H1 (cell line): ENCODE measurements at places on chromosomes 7 and 10. TPM values are rescaled to one million over a fixed set of nuclear protein-coding genes. Genes with fewer than 3 reads are reported as not detected.

DNA sequence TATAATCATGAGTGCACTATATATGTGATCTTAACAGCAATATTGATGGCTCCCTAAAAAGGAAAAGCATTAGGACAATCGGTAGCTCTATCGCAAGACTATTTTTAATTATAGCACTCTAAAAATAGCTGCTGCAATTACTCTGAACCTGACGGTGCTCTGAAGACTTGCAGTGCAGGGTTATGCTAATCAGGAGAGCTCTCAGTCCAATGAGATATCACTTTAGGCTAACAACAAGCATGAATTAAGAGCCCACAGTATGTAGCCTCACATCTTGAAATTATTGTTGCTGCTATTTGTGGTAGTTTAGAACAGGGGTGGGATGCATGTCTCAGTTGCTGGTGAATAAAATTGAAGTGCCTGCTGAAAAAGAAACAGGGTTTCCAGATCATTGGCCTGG, 515.8 kb upstream of the AKR1E2 start:
- DNase-seq = no peak

The GUSB gene
- polyA plus RNA-seq = 71.3 and 107 TPM in 2 replicates

The PON3 gene
- polyA plus RNA-seq = not detected in 2 replicates

DNA sequence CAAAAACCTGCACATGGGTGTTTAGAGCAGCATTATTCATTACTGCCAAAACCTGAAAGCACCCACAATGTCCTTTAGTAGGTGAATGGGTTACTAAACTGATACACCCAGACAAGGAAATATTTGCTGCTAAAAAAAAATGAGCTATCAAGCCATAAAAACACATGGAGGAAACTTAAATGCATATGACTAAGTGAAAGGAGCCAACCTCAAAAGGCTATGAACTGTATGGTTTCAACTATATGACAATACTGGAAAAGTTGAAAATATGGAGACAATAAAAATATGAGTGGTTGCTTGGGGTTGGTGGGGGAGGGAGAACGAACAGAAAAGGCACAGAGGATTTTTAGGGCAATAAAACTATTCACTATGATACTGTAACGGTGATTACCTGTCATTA, 291.0 kb downstream of the TNS3 start:
- no peak for DNase-seq

GRCh38 chr7:141317033-141317585, 234.1 kb upstream of the AGK start:
- DNase-seq = no peak

GRCh38 chr10:102669206-102670064, 25.2 kb downstream of the TRIM8 start:
- DNase-seq = no peak

- DNase-seq = no peak
Observed at GRCh38 chr10:89563861-89564478, 28.6 kb upstream of the SLC16A12 start.

DNA sequence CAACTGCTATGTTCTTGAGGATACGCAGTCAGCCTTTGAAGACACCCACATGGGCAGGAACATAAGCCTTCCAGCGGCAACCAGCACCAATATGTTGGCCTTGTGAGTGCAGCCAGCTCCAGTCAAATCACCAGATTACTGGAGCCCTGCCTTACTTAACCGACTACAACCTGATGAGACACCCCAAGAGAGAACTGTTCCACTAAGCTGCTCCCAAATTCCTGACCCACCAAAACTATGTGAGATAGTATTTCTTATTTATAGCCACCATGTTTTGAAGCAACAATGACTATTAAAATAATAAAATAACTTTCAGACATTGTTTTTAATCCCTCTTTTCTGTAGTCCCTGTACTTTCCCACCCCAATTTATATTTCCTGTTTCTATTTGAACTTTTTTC, 179.6 kb downstream of the ADK start:
- DNase-seq = no peak

The SLC39A12 gene
- polyA plus RNA-seq = not detected in 2 replicates

DNA sequence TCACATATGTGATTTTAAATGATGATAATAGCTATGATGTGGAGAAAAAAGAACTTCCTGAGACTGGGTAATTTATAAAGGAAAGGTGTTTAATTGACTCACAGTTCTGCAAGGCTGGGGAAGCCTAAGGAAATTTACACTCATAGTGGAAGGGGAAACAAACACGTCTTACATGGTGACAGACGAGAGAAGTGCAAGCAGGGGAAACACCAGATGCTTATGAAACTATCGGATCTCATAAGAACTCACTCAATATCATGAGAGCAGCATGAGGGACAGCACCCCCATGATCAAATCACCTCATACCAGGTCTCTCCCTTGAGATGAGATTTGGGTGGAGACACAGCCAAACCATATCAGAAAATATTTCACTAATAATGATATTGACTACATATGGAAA, 4.1 kb upstream of the LIPN start:
- DNase-seq = no peak

GRCh38 chr10:71355886-71356285, 36.8 kb downstream of the SLC29A3 start:
- no peak for DNase-seq

The CLRN3 gene
- polyA plus RNA-seq = not detected in 2 replicates

The NPFFR1 gene
- 0.02 and 0.03 TPM in 2 replicates for polyA plus RNA-seq

DNA sequence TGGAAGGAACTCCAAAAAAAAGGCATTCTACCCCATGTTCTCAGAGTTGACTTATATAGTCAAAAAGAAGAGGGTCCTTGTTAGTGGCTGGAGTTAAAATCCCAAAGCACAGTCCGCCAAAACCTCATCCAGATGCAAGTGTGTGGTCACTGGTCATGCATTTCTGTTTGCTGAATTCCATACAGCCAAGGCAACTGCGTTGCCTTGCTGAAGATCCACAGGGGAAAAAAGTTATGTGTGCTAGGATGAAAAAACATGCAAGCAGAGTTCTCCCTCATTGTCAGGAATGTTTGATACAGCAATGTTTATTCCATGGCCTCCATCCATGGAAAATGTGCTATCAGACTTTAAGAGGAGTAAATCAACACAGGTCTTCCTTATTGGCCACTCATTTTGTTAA, 213.1 kb downstream of the CREB5 start:
- DNase-seq = no peak

The CTAGE6 gene
- 0.06 TPM in 1 of 2 replicates, not detected in the other for polyA plus RNA-seq

- DNase-seq = no peak
Observed at GRCh38 chr7:7773334-7774309, 55.2 kb upstream of the RPA3 start.

GRCh38 chr10:44233561-44234482, 151.1 kb downstream of the CXCL12 start:
- DNase-seq = peak; percentile 87

The CDHR1 gene
- polyA plus RNA-seq = 3.9 and 5.6 TPM in 2 replicates

GRCh38 chr10:88523739-88524400, 59.2 kb downstream of the RNLS start:
- no peak for DNase-seq

DNA sequence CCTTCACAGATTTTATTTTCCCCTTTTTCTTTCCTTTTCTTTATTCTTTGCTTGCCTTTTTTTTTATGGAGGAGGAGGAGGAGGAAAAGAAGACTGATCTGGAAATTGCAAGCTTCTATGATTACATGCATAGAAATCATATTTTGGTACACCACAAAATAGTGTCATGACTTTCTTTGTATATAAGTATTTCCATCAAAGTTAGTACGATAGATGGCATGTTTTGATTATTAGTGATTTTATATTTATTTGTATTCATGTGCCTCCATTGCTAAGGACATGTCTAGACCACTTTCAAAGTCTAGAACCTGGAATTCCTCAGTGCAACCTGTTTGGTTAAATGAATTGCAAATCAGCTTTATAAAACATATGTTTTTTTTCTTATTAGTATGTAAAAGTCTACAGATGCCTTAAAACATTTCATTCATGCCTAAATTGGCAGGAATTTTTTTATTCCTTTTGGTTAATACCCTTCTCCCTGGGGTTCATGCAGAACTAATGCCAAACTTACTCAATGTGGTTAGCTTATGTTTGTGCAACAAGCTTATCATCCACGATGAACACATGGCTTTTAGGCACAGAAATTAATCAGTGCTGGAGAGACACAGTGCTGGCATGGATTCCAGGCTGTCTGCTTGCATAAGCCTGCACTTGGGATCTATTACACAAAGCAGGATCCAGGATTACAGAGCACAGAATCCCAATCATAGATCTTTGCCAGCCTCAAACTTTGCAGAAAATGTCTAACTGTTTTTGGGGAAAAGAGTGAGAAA, 213.1 kb downstream of the CHRM2 start:
- no peak for DNase-seq

- no peak for DNase-seq
Observed at GRCh38 chr7:24907311-24907886, 72.6 kb downstream of the OSBPL3 start.

The GPER1 gene
- 0.47 and 0.78 TPM in 2 replicates for polyA plus RNA-seq

DNA sequence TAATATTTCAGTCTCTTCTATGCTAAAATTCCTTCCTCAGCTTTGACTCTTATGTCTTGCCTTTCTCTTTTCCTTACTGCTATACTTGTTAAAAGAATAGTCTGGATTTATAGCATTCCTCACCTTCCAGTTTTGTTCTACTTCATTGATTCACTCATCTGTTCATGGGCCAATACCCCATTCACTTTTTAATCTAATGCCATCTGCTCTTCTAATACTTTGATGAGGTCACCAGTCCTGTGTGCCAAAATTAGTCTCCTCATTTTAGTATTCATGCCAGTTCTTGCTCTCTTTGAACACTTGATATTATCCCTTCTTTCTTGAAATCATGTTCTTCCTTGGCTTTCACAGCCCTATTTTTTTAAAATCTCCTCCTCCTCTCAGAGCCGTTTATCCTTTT, 19.3 kb downstream of the STK17A start:
- no peak for DNase-seq

The GDF2 gene
- not detected in 2 replicates for polyA plus RNA-seq

DNA sequence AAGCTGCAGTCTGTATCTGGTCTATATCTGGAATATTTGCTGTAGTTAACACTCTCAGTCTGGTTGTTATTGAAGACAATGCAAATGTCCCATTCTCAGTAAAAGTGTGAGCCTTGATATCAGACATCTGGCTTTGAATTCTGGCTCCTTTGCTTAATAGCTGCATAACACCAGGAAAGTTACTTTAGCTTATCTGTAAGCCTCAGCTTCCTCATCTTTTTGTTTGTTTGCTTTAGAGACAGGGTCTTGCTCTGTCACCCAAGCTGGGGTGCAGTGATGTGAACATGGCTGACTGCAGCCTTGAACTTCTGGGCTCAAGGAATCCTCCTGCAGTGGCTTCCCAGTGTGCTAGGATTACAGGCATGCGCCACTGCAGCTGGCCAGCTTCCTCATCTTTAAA, 41.3 kb downstream of the CNNM2 start:
- DNase-seq = no peak

- no peak for DNase-seq
Observed at GRCh38 chr10:12597788-12598765, 248.7 kb downstream of the CAMK1D start.

The MYL7 gene
- polyA plus RNA-seq = 1.4 and 3.4 TPM in 2 replicates

The R3HCC1L gene
- polyA plus RNA-seq = 4.6 and 6.9 TPM in 2 replicates

DNA sequence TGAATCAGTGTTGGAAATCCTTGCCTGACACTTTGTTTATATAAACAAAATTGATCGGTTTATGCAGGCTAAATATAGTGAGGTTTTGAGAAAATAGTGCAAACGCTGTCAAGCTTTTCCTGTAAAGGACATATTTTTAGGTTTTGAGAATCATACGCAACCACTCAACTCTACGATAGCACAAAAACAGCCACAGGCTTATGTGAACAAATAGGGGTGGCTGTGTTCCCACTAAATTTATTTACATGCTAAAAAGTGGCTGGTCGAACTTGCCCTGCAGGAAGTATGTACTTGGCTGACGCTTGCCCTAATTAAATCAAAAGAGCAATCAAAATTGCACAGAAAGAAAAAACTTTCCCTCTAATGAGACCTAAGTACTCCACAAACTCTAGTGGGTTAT, 234.7 kb upstream of the CACNA2D1 start:
- DNase-seq = no peak

The AKR1C4 gene
- not detected in 2 replicates for polyA plus RNA-seq

DNA sequence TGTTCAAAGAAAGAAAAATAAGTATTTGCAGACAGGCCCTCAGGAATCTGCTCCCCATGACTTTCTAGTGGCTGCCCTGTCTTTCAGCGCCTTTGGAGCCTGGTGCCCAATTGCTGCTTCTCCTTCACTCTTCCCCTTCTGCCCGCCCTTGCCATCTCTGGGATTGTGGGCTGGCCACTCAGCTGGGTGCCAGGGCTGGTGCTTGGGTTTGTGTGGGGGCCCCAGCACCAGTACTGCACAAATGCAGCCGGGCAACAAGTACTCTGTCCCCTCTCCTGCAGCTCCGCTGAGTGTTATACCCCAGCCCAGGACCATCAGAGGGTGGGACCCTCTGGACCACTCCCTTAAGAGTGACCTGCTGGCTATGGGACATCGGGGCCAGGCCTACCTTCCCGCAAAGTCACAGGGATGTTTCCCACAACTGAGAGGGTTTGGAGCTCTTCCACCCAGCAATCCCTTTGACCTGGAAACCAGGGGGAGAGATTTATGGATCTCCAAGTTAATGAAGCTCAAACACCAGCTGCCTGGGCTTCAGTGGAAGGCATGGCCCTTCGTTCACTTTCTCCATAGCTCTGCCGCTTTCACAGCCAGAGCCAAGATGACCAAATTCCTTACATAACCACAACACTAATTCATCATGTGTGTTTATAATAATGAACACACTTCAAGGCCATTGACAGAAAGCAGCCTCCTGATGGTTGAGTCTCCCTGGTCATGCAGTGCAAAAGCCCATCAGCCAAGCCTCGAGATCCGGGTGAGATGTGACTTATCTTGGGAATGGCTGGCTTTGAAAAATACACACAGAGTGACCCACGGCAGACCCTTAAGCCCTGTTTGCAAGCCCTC, 313.9 kb upstream of the ZNF32 start:
- peak; percentile 22 for DNase-seq

The VSTM4 gene
- polyA plus RNA-seq = 0.48 and 0.63 TPM in 2 replicates

The GCK gene
- polyA plus RNA-seq = 2.4 and 4.3 TPM in 2 replicates

The FKBP9 gene
- polyA plus RNA-seq = 7.2 and 7.9 TPM in 2 replicates

GRCh38 chr7:131106681-131107336, 220.9 kb upstream of the MKLN1 start:
- peak; percentile 62 for DNase-seq

The PRKRIP1 gene
- 11.1 and 16.8 TPM in 2 replicates for polyA plus RNA-seq

DNA sequence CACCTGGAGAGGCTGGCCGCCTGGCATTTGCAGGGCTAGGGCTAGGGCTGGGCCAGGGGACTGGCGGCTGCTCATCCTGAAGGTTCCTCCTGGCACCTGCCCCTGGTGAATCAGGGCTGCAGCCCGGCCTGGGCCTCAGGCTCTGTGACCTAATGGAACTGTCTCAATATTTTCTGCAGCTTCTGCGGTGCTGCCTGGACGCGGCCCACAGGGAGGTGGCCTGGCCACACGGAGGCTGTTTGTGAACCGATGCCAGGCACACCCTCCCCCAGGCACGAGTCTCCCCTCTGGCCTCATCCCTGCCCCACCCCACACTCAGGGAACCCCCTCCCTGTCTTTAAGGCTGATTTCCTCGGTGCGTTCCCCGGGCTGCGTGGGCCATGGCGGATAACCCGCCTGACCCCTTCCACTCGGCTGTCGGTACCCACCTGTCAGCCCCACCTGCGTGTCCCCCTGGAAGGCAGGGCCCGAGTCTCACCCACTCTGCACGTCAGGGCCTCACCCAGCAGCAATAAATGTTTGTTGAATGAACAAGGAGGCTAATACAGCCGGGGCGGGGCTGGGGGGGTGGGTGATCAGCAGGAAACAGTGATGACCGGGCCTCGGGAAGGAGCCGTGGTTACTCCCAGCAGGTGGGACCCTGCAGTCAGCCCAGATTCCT, 54.5 kb upstream of the DNAJB6 start:
- DNase-seq = no peak
